Stimulated activated CD4-positive, alpha-beta T cell treated with anti-CD3 and anti-CD28 coated beads, Interleukin-15, amount 100 ng/mL, for 1 hour (primary cell): ENCODE measurements at places on chromosomes 13 and 19.
A peak's percentile ranks its signal among the peaks of the same experiment; 100 is the strongest.

GRCh38 chr13:102869948-102870676 lies 24.3 kb downstream of the ERCC5 start:
- DNase-seq: no peak

GRCh38 chr19:29694669-29695627 lies 20.1 kb downstream of the C19orf12 start:
- peak; percentile 80 for DNase-seq

DNA sequence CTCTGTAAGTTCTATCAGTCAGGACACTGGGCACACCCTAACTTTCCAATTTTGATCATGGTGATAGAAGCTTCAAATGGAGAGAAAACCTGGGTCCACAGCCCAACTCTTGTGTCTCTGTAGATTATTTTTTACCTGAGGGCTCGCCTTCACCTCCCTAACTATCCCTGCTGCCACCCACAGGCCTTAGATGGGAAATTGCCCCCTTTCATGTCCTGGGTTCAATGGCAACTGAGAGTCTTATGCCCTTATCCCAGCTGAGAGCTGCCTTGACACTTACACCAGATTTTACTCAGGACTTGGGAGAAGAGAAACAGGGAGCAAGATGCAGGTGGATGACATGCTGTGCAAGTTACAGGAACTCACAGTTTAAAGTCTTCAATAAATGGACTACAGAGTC lies 81.7 kb downstream of the RAP2A start:
- no peak for DNase-seq

GRCh38 chr19:16892868-16893685 lies 4.3 kb downstream of the F2RL3 start:
- no peak for DNase-seq

DNA sequence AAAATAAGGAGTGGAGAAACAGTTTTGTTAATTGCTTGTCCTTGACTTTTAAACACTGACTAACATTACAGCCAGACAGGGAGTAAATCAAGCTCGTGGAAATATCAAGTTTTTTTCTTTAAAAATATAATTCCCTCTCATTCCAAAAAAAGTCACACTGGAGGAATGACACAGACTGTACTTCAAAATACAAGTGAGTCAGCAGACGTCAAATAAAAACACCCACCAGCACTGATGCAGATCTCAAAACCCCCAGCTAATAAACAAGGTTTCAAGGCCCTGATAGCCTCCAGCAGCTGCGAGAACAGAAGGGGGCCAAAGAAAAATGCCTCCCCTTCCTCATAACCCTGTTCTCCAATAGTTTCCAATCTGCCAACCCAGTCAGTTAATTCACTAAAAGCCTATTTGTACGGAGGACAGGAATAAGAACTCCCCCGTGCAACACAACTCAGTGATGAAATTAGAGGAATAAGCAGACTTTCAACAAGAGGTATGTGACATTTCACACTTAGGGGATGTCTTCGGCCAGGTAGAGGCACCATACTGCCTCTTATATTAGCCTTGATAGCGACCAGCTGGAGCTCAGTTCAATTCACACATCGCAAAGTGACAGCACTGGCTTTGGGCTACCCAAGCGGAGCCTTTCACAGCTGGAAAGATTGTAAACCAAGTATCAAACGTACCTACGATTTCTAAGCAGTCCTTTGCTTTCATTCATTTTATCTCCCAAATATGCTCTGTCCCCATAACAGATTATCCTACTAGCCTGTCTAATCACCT lies 561.0 kb upstream of the KLF12 start:
- DNase-seq: no peak

DNA sequence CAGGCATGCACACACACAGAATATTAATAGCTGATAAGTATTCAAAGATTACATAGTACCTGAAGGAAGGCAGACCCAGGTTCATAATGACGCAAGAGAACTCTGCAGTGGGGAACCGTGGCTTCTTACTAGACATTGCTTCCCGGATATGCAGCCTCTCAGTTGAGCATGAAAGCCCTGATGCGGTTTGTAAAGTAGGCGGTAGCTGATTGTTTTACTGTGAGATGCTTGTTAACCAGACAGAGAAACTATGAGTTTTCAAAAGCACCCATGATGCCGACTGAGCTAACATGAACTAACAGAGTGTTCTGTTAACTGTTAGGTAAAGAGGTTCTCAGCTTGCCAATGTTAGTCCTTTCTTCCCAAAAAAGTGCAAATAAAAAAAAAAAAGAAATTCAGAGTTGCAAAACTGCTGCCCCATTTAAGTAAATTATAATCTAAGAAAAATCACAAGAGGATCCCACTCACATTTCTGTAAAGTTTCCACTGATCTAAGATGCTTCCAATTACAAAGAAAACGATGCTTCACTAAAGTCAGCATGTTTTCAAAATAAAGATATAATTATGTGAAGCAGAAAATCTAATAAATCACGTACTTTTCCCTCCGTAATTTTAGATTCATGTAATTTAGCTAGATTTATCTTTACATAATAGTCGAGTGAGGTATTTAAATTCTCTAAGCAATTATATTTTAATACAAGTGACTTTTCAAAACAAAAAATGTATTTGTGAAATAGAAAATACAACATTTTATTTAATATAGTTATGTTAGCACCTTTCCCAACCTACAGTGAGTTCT lies 2.2 kb downstream of the FLT1 start:
- DNase-seq: no peak

DNA sequence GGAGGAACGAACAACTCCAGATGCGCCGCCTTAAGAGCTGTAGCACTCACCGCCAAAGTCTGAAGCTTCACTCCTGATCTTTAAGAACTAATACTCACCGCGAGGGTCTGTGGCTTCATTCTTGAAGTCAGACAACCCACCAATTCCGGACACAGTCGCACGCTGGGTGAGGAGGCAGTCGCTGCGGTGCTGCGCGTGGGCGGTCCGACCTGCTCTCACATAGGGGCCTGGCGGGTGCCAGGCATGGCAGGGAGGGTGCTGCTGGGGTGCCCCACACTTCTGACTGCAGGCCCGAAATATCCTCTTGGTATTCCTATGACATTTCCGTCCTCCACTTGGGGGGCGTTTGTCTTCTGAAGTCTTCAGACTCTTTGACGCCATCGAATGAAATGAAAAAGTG lies 7.4 kb upstream of the MICU2 start:
- DNase-seq: no peak

GRCh38 chr13:113472355-113473025 lies 18.0 kb downstream of the DCUN1D2 start:
- DNase-seq: no peak

GRCh38 chr13:80753866-80754265 lies 412.9 kb upstream of the SPRY2 start:
- no peak for DNase-seq

- DNase-seq: no peak
Observed at GRCh38 chr19:40995355-40995754, 4.3 kb downstream of the CYP2B6 start.

DNA sequence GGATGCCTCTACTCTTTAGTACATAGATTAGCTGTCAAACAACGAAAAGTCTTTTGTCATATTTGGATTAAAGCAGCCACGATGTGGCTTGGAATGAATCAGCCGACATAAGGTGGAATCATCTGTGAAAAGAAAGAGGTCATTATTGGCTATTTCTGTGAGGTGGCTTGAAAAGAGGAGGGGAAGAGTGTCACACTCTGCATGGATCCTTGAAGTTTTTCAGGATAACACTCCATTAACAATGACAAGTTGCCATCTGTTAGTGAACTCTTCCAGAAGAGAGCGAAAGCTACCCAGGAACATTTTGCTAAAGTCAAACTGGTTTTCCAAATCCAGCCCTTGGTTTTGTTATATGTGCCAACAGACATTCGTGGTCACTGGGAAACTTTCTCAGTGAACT lies 1604.8 kb downstream of the OLFM4 start:
- DNase-seq: no peak

DNA sequence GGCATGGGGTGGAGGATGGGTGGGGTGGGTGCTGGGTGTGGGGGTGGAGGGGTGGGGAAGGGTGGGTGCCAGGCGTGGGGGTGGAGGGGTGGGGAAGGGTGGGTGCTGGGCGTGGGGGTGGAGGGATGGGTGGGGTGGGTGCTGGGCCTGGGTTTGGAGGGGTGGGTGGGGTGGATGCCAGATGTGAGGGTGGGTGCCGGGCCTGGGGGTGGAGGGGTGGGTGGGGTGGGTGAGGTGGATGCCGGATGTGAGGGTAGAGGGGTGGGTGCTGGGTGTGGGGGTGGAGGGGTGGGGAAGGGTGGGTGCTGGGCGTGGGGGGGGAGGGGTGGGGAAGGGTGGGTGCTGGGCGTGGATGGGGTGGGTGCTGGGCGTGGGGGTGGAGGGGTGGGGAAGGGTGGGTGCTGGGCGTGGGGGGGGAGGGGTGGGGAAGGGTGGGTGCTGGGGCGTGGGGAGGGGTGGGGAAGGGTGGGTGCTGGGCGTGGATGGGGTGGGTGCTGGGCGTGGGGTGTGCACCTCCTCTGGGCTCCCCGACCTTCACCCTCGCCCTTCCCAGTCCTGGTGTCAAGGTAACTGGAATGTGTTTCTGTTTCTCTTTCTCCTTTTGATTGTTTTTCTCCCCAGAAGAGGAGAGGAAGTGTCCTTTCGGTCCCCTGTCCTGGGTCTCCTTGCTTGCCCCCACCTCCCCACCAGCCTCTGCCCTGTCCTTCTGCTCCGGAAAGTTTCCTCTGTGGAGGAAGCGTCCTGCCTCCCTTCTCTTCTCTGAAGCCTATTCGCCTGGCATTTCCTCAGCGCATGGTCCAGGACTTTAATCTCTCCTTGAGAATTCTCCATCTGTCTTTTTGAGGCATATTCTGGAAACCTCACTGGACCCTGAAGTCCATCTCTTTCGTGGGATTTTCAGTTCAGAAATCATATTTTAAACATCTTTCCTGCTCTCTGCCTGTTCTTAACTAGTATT lies 22.9 kb upstream of the CFAP97D2 start:
- DNase-seq: no peak

DNA sequence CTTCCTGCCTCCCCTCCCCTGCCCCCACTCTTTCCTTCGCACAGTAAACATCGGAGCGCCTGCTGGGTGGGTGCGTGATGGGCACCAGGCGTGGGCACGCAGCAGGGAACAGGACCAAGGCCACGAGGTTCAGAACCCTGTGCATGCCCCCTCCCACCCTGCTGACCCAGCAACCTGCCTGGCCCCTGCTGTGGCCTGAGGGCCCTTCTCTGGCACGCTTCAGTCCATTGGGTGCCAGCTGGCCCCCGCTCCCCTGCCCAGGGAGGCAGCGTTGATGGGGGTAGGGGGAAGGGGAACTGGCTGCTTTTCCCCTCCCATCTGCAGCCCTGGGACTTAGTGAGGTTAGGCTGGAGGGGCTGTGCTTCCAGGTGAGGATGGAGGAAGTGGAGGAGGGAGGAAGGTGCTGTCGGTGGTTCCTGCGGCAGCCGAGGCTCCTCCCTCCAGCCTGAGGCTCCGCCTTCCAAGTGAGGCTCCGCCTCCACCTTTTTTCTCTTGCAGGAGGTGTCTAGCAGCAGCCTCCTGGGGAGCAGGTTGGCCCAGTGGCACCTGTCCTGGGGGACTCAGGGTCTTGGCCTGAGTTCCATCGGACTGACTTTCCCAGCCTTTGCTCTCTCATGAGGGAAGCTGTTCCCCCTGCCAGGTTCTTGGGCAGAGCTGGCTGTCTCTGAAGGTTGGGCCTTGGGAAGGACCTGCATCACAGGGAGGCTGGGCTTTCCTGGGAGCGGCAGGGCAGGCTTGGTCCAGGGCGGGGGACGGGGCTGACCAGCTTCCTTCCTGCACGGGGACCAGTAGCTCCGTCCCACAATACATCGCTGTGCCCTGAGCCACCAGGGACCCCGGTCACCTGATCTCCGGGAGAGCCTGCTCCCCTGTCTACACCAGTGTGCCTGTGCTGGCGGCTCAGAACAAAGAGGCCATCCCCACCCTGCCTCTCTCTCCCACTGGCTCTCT lies 7.3 kb downstream of the PIAS4 start:
- no peak for DNase-seq

DNA sequence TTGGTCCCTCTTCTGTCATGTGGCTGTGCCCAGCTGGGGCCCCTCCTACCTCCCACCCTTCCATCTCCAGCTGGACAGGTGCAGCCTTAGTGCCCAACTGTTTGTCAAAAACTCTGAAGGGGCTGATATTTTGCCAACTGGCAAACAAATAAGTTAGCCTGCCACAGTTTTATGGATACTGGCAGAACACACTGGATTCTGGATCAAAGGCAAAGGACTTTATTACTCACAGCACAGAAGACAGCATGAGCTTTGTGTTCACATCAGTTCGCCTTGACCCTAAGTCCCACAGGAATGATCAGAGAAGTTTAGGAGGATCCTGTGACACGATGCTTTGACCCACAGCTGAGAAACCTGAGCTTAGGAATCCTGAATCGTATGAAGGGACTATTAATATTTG lies 16.4 kb downstream of the KLK2 start:
- DNase-seq: no peak

GRCh38 chr19:17248011-17248776 lies 2.5 kb upstream of the NR2F6 start:
- no peak for DNase-seq

DNA sequence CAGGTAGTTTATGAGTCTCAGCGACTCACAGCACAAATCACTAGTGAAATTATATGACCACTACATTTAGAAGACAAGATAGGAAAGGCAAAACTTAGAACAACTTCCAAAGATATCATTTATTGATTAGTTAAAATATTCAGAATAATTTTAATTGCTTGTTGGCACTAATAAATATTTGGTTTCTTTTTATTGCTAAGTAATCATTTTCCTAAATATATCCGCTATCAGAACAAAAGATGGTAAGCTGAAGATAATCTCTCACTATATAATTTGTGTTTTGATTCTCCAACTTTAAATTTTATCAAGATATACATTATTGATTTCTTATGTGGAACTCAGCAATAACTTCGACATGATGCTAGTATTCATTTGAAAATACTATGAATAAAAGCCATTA lies 248.5 kb downstream of the DIAPH3 start:
- DNase-seq: no peak

DNA sequence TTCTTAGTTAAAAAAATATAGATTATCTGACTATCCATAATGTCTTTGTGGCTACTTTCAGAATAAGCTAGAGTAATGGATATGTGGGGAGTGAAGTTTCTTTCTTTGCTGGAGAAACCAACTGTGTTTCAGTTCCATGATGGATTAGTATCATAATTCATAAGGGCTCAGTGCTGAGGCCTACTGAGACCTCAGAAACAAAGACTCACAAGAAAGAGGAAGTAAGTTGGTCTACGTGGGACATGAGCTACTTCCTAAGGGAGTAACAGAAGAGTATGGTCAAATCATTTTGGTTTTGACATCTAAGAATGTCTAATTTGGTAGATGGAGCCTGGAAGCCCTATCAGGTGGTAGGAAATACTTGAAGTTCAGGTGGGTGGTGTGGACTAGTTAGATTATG lies 99.0 kb upstream of the HTR2A start:
- no peak for DNase-seq

GRCh38 chr19:56132316-56132822 lies 8.7 kb upstream of the ZNF444 start:
- DNase-seq: no peak

GRCh38 chr13:49560270-49561061 lies 24.9 kb downstream of the RCBTB1 start:
- DNase-seq: no peak

GRCh38 chr13:22110368-22110767 lies 439.5 kb downstream of the FGF9 start:
- DNase-seq: no peak
